ENCODE measurements at places on chromosomes 2 and 18.

DNA sequence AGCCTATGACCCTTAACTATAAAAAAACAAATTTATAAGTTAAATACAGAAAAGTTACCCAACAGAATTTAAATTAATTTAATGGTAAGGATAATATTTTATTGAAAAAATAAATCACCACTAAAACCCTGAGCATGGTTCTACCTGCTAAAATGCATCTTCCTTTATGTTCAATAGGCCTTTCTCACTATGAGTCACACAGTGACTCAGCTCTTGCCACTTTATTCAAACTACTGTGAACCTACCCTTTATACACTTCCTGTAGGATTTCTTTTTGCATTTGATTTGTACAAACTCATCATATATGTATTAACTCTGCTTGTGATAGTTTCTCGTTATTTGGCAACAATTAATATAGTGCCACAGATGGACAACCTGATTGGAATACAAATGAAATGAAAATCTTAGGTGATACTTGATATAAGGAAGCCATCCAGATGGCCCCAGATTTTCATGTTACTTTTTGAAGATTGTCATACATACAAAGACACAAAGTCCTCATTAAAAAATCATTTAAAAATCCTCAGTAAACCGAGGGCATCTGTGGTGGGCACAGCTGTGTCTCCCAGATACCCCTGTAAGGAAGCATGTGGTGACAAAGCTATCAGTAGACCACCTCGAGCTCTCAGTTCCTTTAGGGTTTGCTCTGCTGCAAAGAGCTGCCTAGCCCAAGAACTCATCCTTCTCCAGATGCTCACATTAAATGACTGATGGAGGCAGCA lies 55.2 kb upstream of the COBLL1 start:
- peak; percentile 84 for DNase-seq

- DNase-seq: no peak
Measured at GRCh38 chr2:231318436-231318835, 77.1 kb upstream of the B3GNT7 start.

- DNase-seq: peak; percentile 56
Measured at GRCh38 chr2:191114403-191114886, 36.3 kb downstream of the STAT4 start.

GRCh38 chr18:27585602-27586173 lies 400.6 kb upstream of the CHST9 start:
- no peak for DNase-seq

GRCh38 chr18:48053881-48054816 lies 123.7 kb upstream of the SMAD2 start:
- DNase-seq: no peak

- no peak for DNase-seq
Measured at GRCh38 chr2:71678874-71679273, 225.5 kb downstream of the DYSF start.

DNA sequence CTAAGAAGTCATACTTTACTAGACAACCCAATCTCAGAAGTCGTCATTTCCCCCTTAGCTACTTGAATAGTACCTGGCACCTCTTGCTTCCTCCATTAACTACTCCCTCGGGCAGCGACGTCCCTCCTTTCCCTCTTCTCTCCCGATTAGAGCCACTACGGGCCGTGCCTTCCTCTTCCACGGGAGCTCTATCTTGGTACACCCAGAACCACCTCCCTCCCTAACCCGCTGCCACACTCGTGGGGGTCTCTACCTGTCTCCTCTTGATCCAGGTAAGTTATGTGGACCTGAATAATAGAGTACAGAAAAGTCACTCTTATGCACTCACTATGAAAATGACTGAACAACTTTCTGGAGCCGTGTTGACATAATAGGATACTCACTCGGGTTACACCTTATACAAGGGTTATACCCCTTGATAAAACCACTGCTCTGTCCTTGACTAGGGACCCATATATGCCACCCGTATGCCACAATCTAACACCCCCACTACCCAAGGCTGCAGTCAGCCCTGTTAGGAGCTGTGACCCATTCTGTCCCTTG lies 595 bp upstream of the HDHD2 start:
- DNase-seq: no peak

- DNase-seq: no peak
Measured at GRCh38 chr2:96616128-96616527, 22.0 kb downstream of the KANSL3 start.

GRCh38 chr18:76988031-76988826 lies 144.4 kb downstream of the MBP start:
- no peak for DNase-seq

DNA sequence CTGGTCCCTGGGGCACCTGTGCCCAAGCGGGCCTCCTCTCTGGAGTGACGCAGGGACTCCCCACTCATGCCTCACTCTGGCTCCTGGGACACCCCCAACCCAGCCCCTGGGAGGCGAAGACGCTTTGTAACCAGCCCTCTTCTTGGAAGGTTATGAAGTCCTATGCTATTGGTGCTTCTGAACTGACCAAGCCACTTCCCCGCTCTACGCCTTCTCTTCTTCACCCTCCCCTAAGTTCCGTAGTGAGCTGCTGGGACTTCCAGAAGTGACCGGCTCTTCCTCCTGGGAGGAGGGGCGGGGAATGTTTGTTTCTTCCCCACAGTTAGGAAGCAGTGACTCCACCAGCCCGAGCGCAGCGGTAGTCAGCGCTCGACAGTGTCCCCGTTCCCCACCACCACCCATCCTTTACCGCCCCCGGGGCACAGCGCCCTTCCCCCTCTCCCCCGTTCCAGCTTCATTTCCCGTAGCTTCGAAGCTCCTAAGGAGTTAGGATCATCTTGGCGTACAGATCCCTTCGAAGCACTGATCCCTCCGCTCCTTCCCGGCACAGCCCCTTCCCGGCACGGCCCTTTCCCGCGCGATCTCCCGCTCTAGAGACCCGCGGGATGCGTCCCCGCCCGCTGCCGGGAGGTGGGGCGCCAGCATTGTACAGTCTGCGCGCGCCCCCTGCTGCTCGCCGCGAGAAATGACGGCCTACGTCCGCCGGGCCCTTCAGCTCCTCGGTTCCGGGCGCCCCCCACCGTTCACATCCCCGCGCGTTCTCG lies 25.3 kb upstream of the NOTO start:
- peak; percentile 81 for DNase-seq

DNA sequence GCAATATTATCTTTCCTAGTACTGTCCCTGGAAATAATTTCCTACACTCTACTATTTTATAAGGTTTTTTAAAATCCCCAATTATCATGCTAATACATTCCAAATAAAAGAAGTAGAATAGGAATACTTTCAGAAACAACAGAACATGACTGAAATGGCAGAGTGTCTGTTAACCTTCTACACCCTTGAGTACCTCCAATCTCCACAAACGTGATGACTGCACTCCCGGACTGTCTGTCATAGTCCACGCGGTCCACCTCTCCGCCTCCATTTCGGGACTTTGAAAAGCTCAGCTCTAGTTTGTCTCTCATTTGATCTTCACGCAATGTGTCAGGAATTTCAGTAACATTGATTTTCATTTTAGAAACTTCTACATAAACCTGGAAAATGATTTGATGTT lies 13.6 kb upstream of the RBM43 start:
- DNase-seq: no peak

DNA sequence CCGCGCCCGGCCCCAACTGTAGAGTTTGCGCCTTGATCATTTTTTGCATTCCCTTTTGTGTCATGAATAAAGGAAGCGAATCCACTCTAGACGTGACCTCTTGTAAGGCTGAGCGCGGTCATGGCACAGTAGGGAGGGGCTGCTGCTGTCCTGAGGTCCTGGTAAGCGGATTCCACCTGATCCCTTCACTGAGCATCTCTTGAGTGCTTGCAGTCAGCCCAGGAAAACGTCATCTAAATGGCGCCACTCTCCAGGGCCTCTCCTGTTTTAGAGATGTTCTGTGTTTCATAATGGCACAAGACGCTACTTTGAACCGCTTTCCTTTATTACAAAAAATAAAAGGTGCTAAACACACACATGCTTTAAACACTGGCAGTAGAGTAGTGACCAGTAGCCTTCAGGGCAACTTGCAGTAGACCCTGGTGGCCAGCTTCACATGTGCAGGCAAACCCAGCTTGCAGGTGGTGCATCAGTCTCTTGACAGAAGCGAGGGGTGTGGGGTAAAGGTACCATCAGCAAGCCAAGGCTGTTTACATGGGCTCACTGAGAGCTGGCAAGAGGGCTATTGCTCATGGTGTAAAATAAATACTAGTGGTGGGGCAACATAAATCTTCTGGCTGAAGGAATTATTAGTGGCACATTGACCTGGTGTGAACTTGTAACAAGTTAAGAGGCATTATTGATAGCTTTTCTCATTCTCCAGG lies 43.0 kb upstream of the ACKR3 start:
- no peak for DNase-seq

DNA sequence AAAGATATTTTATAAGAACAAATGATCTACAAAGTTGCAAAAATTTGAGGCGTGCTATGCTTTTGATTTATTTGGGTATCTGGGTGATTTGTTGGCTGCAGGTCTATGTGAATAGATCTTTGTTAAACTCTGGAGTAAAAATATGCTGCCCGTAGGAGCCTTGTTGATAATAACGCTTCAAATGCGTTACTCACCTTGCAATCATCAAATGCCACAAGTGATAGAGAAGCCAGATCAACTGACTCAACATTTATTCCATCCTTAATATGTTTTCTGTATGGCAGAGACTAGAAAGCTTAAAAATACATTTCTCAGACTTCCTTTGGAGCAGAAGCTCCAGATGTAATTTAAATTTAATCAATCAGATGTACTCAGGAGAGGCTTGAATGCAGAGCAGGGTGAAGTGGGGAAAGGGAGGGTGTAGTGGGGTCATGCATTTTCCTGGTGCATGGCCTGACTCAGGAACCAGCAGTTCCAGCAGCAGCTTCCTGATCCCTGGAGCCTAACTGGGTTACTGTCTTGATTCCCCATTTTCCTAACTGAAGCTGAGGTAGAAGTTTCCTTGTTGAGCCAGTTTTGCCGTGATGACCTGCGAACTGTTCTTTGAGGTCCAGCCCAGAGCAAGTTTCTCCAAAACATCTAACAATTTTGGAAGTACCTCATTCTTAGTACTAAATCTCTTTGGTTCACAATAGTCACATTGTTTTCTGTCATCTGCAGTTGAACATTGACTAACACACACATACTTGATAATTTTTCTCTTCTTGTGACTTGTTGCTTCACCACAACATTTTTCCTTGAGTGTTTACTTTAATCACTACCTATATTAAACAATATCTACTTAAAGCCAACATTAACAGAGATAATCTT lies 284.7 kb upstream of the CWC22 start:
- DNase-seq: peak; percentile 31

DNA sequence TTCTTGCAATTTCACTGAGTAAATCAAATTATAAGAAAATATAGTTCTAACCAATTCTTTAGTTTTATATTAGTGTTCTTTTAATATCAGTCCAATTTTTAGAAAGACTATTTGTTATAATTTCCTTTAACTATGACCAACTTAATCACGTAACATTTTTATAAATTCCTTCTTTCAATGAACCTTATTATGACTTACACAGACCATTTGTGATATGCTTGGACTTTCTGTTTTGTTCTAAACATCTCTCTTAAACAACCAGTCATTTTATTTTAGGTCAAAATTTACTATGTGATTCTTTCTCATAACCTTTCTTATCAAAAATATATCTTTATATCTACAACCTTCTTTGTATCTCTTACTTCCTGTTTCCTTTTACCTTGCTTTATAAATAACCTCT lies 39.5 kb upstream of the DYNAP start:
- DNase-seq: no peak

DNA sequence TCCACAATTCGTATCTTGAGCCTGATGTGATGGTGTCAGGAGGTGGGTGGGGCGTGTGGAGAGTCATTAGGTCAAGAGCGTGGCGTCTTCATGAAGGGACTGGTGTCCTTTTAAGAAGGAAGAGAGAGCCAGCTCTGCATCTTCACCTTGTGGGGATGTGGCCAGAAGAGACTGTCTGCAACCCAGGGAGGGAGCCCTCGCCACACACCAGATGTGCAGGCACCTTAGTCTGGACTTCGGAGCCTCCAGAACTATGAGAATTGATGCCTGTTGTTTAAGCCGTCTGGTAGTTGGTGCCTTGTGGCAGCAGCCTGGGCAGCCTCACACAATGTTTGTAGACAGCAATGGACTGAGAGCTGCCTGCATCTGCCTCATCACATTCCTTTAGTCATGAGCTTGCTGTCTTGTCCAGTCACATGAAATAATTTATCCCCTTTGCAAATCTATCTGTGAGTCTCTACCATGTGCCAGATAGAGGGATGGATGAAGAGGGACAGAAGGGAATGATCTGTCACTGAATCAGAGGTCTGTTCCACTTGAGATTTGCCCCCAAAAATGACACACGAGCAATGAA lies 61.0 kb downstream of the MYT1L start:
- no peak for DNase-seq

GRCh38 chr2:204452464-204453023 lies 92.7 kb upstream of the PARD3B start:
- peak; percentile 100 for DNase-seq

- peak; percentile 69 for DNase-seq
Measured at GRCh38 chr2:64062840-64063239, 43.6 kb upstream of the VPS54 start.

GRCh38 chr2:101433465-101433864 lies 41.4 kb downstream of the RFX8 start:
- DNase-seq: no peak

DNA sequence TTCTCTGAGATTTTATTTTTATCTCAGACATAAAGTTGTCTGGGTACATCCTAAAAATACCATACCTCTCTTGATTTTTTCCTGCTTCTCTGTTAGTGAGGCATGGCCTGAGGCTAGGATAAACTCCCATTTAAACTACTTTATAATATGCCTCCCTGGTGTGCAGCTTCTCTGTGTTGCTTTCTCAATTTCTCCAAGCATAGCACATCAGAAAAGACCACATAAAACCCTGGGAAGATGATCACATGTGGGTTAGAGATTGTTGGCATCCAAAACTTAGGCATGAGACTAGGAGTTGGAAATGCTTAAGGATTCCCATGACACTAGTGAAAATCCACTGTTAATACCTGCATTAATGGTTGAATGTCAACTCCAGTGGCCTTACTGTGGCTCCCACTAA lies 254.6 kb downstream of the RND3 start:
- DNase-seq: no peak

DNA sequence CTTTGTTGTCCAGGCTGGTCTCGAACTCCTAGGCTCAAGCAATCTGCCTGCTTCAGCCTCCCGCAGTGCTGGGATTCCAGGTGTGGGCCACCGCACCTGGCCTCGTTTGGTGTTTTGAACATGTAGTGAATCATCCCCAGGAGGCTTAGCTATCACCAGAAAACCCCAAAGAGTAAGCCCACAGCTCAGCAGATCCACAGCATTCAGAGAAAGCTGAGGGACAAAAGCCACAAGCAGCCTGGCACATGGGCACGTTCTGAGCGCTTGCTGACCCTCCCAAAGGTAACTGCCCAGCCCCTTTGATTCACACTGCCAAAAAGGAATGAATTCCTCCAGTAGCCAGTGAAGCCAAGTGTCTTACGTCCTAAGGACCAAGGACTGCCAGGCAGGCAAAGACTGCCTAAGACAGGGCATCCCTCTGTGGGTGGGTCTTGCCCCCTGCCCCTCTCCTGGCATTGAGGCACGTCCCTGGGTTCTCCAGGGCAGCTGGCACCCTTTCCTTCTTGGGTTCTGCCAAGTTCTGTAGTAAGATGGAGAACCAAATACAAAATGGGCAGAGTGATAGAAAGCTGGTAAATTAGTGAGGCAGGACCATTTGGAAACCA lies 31.7 kb downstream of the MBP start:
- no peak for DNase-seq

GRCh38 chr2:238171575-238172187 lies 12.9 kb downstream of the ERFE start:
- no peak for DNase-seq

GRCh38 chr2:105652014-105652796 lies 92.5 kb upstream of the NCK2 start:
- DNase-seq: no peak

- peak; percentile 3 for DNase-seq
Measured at GRCh38 chr18:70535041-70535440, 246.2 kb downstream of the SOCS6 start.

Data from fibroblast of skin of back (primary cell).